ENCODE measurements at places on chromosomes 4 and X.

DNA sequence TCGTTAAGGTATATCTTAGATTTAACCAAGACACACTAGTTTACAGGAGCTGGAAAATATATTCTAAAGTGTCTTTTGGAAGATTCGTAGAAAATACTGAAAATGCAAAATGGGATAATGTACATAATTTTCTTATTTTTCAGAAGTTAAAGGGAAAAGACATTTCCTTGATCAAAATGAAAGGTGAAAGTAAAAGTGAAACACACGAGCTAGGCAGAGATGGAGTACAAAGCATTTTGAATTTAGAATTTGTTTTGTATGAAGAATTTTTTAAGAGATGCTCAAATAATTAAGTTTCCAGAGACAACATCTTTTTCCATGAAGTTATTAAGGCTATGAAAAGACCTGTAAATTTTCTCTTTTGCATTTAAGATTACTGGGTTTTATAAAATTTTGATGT lies 2192.6 kb upstream of the AGA start:
- DNase-seq, result no peak

DNA sequence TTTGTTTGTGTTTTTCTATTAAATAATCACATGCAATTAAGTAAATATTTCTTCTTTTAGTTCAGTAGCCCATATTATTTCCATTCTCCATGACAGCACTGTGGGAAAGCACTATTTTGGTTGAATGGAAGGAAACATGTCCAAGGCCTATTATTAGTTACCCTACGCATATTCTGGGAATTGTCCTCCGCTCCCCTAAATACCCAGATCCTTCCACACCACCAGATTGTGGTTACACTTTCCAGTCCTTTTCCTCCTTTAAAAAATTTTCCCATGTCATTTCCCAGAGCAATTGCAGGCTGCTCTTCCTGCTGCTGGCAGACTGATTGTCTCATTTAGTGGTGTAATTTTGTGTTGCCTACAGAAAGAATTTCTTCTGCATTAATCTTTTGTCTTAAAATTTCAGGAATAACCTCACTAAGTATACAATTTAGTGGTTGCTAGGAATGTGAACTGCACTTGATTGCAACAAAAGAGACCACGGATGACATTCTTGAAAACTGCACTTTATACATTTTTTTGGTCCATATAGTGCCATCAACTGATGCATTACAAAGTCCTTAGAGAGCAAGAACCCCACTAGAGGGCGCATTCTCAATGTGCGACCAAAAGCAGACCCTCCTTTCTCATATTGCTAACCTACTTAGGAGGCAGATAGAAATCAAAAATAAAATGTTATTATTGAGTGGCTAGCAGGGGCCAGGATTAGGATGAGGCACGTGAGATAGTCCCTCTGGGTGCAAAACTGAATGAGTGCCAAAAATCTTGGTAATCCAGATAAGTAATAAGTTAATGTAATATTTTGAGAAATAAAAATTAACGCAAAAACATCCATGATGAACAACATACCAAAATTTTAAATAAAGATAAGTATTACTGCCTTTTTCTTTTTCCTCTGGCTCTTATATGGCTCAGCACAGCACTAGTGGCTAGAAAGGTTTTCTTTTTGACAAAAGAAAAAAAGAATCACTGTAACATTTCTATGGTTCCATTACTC lies 98.8 kb upstream of the IQCM start:
- peak; percentile 58 for DNase-seq

DNA sequence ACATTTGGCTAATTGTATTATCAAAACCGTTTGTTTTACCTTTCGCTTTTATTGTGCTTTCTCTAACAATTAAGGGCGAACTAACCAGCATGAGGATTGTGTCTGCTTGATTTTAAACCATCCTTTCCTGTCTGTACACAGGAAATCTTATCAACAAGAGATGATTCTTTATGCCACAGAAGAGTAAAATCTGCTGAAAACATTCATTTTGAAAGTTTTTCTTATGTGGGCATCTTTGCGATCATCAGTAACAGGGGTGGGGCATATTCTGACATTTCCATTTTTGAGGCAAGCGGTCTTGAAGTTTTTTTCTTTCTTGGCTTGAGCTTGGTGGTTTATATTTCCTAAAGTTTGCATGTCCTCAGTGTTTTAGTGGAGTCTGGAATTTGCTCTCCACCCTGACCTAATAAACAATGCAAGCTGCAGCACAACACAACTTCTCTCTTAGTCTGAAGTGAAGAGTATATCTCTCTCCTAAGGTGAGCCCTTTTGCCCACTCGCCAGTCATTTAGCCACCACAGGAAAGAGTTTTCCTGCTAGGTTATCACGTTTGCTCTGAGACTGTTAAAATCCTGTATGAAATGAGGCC lies 26.6 kb downstream of the NFKB1 start:
- DNase-seq, result peak; percentile 83

DNA sequence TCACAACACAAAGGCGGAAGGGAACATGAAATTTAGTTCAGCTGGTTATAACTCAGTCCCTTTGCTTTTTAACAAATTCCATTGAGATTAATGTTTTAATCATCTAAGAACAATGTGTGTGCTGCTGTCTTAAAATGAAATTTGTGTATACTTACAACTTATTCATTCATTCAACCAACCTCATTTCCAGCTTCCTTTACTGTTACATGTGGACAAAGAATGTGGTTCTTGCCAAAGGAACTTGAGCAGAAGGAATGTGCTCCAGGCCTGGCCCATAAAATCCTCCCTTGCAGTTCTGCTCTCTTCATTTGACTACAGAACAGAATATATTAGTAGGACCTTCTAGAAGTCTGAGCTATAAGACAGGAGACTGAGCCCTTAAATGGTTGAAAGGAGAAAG lies 176.8 kb upstream of the GLRA2 start:
- DNase-seq, result no peak

GRCh38 chr4:73376976-73377375 lies 27.1 kb upstream of the ALB start:
- no peak for DNase-seq
